ENCODE measurements at places on chromosomes 5 and 9.

- DNase-seq, result no peak
These were observed 3.8 kb downstream of the TLE4 start for GRCh38 chr9:79575547-79575946.

GRCh38 chr5:13501176-13501575 is 443.3 kb downstream of the DNAH5 start:
- DNase-seq, result no peak

DNA sequence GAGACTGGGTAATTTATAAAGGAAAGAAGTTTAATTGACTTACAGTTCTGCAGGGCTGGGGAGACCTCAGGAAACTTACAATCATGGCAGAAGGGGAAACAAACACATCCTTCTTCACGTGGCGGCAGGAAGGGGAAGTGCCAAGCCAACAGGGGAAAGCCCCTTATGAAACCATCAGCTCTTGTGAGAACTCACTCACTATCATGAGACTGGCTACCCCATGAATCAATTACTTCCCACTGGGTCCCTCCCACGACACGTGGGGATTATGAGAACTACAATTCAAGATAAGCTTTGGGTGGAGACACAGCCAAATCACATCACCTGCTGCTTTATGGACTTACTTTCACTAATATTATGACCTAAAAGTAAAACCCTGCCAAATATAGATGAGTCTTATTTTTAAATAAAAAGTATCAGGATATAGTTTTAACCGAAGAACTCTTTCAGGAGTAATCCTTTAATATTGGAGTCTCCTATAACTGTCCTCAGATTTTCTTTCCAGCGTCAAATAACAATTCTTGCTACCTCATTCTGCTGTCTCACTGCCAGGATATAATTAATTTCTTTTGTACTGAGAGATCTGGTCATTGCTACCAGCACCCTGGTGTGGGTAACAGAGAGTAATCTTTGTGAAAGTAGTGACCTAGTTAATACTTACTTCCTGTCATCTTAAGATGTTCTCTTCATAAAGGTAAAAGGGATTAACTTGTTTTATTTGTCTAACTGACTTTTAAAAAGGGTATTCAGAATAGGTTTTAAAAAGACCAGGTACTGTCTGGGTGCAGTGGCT is 68.6 kb downstream of the NLN start:
- DNase-seq, result peak; percentile 23

- peak; percentile 98 for DNase-seq
These were observed 34.8 kb upstream of the GLRX start for GRCh38 chr5:95857185-95857945.

DNA sequence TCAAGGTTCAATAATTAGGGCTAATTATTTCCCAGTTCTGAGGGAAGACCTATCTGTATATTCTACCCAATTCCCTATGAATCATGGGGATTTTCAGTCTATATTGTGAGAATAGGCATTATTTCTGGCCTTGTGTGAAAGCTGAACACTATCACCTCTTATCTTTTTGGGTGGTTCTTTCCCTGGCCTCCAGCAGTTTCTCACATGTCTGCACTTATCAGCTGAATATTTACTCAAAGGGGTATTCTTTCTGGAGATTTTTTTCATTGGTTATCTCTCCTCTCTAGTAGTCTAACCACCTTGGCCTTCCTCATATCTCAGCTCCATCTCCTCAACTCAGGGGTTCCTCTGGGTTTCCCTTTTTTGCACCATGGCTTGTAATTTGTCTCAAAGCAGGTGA is 64.9 kb upstream of the LIFR start:
- no peak for DNase-seq

- no peak for DNase-seq
These were observed 567.2 kb upstream of the MEF2C start for GRCh38 chr5:89450149-89450538.

GRCh38 chr5:119411361-119412278 is 40.7 kb upstream of the HSD17B4 start:
- DNase-seq, result peak; percentile 79

DNA sequence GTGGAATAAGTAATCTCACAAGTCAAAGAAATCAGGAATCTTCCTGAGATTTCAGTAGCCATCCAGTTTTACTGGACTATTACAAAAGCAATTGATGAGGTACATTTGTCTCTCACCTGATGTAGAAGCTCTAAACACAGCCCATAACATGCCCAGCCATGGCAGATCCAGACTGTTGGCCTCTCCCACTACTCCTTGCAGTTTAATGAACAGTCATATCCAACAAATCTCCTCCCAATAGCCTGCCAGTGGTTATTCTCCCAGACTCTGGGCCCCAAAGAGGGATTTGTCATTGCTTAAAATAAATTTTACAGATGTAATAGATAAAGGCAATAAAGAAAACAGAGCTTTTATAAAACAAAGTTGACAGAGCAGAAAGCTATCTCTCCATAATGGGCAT is 80.8 kb downstream of the ZNF608 start:
- DNase-seq, result no peak

Measured in dermis microvascular lymphatic vessel endothelial cell (primary cell).